Vagina (tissue), 2 donors: ENCODE measurements at places on chromosomes 1 and 21. TPM values are rescaled to one million over a fixed set of nuclear protein-coding genes. Genes with fewer than 3 reads are reported as not detected.

Gene HAO2
- total RNA-seq: not detected

DNA sequence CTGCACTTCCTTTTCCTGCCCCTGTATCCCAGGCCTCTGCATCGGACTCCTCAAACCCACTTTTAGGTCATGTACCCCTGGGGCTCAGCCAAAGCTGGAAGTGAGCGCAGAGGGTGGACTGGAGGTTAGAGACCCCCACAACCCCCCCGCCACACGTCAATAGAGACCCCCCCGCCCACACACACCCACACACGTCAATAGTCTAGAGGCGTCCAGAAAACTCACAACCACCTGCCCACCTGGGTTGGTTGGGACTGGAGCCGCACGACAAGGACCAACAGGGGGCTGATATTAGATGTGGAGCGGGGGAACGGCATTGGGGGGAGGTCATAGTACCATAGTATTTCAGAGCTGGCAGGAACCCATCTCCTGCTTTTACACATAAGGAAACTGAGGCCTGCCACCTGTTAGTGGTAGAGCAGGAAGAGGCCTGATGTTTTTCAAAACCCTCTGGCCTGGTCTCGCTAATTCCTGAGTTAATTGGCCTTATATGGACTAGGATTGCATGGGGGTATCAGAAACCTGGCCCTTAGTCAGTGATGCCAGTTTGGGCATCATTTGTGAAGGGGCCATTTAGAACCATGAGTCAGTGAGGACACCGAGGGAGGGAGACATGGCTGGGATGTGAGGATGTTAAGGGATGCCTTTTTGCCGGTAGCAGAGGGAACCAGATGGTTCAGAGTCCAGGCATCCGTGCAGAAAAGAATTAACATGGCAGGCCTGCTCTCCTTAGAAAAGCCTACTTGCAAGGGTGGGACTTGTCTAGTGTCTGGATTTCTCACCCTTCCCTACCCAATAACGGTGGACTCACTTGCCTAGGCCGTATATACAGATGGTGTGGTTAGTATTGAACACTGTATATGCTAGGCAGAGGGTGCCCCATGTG, 1.1 kb downstream of the NENF start:
- H3K4me1 ChIP-seq: peaks cover 21% of the 10 kb centered on the region
- no peak for DNase-seq
- peak overlapping the region; percentile 88 for H3K27ac ChIP-seq
- peak overlapping the region; percentile 97 for H3K4me3 ChIP-seq
- H3K27me3 ChIP-seq: no peaks in the 10 kb centered on the region

- no peaks in the 10 kb centered on the region for H3K36me3 ChIP-seq
- peak; percentile 52 for DNase-seq
- no peaks in the 10 kb centered on the region for H3K4me1 ChIP-seq
- no peak overlapping the region for H3K4me3 ChIP-seq
These were observed 111.3 kb downstream of the ADSS2 start for GRCh38 chr1:244340396-244340795.

DNA sequence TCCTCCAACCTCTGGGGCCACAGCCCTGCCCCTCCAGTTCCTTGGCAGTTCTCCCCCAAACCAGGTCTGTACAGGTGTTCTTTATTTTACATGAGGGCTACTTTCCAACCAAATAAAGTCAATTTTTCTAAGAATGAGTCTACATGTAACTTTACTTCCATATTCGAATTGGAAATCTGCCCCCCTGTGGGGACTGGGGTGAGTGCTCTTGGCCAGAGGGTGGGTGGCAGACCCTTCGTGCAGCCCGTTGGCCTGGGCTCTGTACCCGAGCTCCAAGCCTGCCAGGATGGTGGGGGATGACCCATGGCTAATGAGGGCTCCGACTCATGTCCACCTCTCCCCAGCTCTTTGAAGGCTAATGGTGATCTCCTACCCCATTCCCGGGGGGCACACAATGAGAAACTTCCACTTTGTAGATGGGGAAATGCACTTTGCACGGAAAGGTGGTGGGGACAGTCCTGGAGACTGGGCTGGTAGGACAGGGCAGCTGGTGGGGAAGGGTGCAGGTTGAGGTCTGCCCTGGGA, 589 bp upstream of the CATSPER4 start:
- H3K4me1 ChIP-seq: no peaks in the 10 kb centered on the region
- no peaks in the 10 kb centered on the region for H3K27me3 ChIP-seq
- no peaks in the 10 kb centered on the region for H3K36me3 ChIP-seq

Gene PGM1
- 46.4 TPM for total RNA-seq

GRCh38 chr21:40841524-40842196, 5.3 kb downstream of the DSCAM start:
- no peak overlapping the region for H3K27ac ChIP-seq
- no peaks in the 10 kb centered on the region for H3K4me1 ChIP-seq
- no peak overlapping the region for H3K4me3 ChIP-seq
- no peaks in the 10 kb centered on the region for H3K36me3 ChIP-seq

- H3K4me3 ChIP-seq: no peak overlapping the region
- no peaks in the 10 kb centered on the region for H3K36me3 ChIP-seq
- H3K4me1 ChIP-seq: no peaks in the 10 kb centered on the region
- DNase-seq: no peak
These were observed 88.2 kb downstream of the PAPPA2 start for GRCh38 chr1:176551146-176551545.

DNA sequence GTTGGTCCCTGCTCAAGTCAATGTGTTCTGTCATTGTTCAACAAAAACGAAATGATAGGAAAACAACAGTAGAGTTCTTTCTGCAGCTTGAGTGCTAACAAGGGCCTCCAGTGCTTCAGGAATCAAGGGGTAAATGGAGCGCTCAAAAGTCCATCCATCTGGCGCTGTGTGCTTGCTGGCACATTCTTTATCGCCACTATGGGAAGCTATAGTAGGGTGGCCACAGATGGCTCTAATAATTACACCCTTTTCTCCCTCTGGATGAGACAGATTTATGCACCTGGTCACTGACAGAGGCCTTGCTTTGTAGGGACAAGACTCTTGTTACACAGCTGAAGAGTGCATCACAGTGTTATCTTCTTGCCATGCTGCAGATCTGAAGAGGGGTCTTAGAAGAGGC, 136.0 kb downstream of the GDAP2 start:
- no peaks in the 10 kb centered on the region for H3K36me3 ChIP-seq
- peaks cover 10% of the 10 kb centered on the region for H3K4me1 ChIP-seq
- no peak overlapping the region for H3K4me3 ChIP-seq
- no peaks in the 10 kb centered on the region for H3K27me3 ChIP-seq

Gene SPATA6
- total RNA-seq: 30.4 TPM

GRCh38 chr1:232650418-232650817, 20.5 kb upstream of the SIPA1L2 start:
- no peaks in the 10 kb centered on the region for H3K36me3 ChIP-seq
- no peak overlapping the region for H3K4me3 ChIP-seq
- no peaks in the 10 kb centered on the region for H3K27me3 ChIP-seq
- no peak for DNase-seq

DNA sequence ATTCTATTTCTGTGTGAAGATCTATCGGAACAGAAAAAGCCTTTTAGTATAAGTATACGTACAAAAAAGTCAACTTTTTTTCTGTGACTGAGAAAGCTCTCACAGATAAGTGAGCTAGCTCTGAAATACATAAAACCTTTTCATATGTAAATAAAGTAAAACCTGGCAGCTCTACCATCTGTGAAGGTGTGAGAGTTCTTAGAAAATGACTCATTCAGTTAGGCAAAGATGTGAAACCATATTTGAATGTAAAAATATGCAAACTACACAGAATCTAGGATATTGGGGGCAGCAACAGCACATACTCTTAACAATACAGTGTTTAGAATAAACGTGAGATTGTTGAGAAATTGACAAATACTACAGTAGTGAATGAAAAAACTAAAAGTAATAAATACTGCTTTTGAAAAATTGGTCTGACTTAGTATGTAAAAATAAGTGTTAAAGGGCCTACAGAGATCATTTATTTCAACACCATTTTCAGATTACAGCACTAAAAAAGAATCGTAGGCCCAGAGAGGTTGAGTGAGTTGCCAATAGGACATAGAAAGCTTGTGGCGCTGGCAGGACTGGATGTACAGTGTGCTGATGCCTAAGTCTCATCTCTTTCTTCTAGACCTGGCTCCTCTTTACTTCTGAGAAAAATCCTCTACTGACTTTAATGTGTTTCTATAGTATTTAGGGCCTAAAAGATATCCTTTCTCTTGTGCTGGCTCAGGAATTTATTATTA, 19.8 kb downstream of the ATP6V1G3 start:
- no peaks in the 10 kb centered on the region for H3K36me3 ChIP-seq
- no peak overlapping the region for H3K27ac ChIP-seq
- DNase-seq: no peak
- H3K4me1 ChIP-seq: no peaks in the 10 kb centered on the region
- no peak overlapping the region for H3K4me3 ChIP-seq
- no peaks in the 10 kb centered on the region for H3K27me3 ChIP-seq

DNA sequence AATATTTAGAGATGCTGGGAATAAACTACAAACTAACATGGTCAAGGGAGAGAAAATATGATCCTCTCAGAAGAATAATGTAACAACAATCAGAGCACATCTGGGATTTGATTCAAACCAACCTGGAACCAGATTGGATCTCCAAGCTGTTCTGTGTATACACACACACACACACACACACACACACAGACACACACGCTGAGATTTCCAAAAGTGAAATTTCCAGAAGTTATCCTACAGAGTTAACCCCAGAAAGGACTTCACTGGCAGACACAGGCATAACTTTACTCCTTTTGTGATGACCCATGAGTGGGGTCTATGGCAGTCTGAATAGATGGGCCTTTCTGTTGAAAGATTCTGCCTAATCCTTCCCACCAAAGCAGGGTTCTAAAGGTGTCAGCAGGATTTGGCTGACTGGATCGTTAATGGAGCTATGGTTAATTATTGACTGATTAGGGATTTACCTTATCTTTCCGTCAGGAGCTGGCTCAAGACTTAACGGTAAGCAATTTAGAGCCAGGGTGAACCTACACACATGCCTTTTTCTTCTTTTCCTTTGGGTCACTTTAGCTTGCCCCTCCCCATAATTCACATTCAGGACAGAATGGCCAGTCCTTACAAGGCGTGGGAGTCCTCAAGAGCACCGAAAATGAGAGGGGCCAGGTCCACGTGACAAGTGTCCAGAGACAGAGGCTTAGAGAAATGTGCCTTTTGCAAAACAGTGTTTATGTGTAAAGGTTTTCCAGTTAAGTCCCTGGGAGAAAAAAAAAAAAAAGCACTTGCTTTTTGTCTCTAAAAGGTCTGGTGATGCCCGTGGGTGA, 10.9 kb upstream of the PROX1 start:
- no peak overlapping the region for H3K4me3 ChIP-seq
- no peaks in the 10 kb centered on the region for H3K4me1 ChIP-seq
- H3K27me3 ChIP-seq: no peaks in the 10 kb centered on the region
- no peaks in the 10 kb centered on the region for H3K36me3 ChIP-seq
- no peak overlapping the region for H3K27ac ChIP-seq
- no peak for DNase-seq

- H3K4me1 ChIP-seq: no peaks in the 10 kb centered on the region
- no peak for DNase-seq
- no peaks in the 10 kb centered on the region for H3K27me3 ChIP-seq
- H3K36me3 ChIP-seq: no peaks in the 10 kb centered on the region
- no peak overlapping the region for H3K4me3 ChIP-seq
These were observed 8.6 kb upstream of the IFNAR1 start for GRCh38 chr21:33315946-33316710.

Gene ZDHHC18
- total RNA-seq: 31.4 TPM
